IPS DF 19.7 (cell line): ENCODE measurements at places on chromosomes 11 and 22.

- no peak for DNase-seq
These were observed 111.6 kb downstream of the SIK3 start for GRCh38 chr11:116986521-116987105.

DNA sequence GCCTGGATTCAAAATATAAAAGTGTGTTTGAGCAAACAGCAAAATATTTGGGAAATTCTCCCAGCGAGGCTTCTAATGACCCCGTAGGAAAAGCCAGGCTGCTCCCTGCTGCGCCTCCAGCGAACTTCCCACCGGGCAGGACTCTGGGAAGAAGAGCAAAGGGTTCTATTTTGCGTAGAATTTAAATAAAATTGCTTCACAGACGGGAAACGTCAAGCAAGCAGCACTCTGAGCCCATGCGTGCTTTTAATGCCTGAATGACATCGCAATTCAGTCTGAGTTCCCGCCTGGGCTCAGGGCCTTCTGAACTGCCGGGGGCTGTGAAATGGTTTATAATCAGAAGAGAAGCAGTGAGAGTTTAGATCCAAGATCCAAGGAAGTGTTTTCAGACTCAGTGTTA lies 775.1 kb downstream of the BRD1 start:
- DNase-seq: no peak

DNA sequence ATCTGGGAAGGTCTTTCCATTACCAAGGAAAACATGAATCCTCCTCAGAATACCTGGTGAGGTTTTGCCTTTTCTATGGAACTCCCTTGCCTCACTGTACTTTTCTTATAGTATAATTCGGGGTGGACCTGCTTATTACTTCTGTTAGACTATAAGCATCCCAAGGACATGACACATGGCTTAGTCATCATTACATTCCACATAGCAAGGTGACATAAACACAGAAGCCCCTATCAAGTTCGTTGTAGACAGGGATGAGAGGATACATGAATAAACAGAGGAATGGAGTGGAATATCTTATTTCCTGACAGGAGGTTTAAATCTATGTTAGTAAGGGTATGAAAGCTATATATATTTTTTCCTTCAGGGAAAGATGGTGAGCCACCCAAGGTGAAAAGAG lies 532.2 kb upstream of the CCDC90B start:
- no peak for DNase-seq

- no peak for DNase-seq
These were observed 8.9 kb downstream of the RELT start for GRCh38 chr11:73384872-73385689.

- DNase-seq: no peak
These were observed 7.1 kb downstream of the PNPLA5 start for GRCh38 chr22:43884600-43885318.

DNA sequence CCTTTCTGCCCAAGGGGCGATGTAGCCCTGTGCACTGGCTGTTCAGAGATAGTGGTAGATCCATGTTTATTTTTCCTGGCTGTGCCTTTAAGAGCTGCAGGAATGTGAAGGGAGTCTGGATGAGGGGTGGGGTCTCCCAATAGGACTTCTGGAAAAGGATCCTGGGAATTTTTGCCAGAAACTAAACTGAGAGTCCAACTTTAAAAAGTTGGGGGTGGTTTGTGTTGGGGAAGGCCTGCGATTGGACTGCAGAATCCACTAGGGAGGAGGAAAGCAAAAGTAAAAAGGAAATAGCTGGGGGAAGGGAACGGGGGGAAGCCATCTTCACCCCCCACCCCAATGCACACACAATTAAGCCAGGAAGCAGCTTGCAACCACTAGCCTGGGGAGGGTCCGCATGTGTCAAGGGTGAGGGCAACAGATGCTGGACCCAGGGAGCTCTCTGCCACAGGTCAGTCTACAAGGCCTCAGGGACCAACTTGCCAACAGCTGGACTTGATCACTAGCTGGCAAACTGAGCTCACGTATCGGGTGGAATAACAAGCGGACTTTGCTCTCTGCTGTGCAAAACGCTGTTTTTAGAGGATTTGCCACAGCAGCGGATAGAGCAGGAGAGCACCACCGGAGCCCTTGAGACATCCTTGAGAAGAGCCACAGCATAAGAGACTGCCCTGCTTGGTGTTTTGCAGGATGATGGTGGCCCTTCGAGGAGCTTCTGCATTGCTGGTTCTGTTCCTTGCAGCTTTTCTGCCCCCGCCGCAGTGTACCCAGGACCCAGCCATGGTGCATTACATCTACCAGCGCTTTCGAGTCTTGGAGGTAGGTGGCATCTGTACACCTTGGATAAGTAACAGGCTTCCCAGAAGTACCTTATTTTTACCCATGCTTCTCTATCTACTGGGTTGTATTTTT lies at the start of gene OLFML1:
Gene OLFML1, plus strand, starts transcription at position 321 of the 912 bp plus-strand sequence. Its CDS starts 370 bp downstream, at position 691.
- no peak for DNase-seq

- no peak for DNase-seq
These were observed 5.2 kb downstream of the POLD4 start for GRCh38 chr11:67347964-67348749.

- no peak for DNase-seq
These were observed 91.1 kb upstream of the LMO1 start for GRCh38 chr11:8354622-8355415.

DNA sequence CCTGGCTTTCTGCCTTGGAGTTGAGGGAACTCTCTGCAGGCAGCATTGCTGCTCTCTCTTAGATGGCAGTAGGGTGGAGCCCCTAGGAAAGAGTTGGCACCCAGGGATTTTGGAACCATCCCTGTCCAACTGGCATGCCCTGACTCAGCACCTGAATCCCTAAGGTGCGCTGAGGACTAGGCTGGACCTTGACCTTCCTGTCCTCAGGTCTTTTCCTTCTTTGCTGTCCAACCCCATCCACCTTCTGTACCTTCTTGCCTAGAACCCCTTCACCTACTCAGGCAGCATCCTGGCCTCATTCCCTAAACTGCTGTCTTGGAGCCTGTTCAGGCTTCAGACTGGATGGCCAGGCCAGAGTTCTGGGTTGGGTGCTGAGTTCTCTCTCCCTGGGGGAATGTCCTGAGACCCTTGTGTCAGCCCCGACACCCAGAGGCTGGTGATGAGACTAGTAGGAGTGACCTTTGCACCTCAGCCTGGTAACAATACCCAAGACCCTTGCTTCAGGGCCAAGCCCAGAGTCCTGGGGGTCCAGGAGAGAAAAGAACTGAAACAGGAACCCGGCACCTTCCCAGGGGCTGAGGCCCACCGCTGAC lies 2.5 kb upstream of the POLD4 start:
- DNase-seq: no peak

- no peak for DNase-seq
These were observed 14.3 kb downstream of the RASSF10 start for GRCh38 chr11:13023423-13023822.

DNA sequence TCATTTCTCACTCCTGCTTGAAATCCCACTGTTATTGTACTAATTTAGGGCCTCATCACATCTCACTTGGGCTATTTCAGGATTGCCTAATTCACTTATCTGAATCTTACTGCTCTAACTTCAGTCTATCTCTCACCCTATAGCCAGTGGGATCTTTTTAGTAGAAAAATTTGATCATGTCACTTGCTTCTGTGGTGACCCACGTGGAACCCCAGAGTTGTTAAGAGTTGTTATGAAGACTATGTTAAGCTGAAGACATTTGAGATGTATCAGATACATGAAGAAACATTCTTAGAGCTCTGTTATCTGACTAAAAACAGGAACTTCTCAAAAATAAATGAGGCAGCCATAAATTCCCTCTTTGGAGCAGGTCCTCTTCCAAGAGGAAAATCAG lies 1375.6 kb upstream of the TENM4 start:
- DNase-seq: no peak

DNA sequence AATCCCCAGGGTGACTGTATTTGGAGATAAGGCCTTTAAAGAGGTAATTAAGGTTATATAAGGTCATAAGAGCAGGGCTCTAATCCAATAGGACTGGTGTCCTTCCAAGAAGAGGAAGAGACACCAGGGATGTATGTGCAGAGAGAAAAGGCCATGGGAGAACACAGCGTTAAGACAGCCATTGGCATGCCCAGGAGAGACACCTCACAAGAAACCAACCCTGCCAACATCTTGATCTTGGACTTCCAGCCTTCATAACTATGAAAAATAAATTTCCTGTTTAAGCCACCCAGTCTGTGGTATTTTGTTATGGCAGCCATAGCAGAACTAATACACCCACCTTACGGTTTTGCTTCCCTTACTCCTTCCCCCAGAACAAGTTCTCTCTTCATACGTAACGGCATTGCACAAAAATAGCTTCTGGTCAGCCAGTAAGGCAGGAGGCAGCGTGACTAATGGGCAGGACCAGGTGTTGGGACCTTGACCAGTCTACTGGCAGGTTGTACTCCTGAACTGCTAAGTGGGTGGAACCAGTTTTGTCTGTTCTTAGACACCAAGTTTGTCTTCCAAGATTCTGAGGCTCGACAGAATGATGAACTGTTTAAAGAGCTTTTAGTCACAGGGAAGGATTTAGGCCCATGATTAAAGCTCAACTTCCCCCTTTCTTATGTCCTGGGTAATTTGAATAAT lies 31.9 kb upstream of the UPB1 start:
- no peak for DNase-seq

DNA sequence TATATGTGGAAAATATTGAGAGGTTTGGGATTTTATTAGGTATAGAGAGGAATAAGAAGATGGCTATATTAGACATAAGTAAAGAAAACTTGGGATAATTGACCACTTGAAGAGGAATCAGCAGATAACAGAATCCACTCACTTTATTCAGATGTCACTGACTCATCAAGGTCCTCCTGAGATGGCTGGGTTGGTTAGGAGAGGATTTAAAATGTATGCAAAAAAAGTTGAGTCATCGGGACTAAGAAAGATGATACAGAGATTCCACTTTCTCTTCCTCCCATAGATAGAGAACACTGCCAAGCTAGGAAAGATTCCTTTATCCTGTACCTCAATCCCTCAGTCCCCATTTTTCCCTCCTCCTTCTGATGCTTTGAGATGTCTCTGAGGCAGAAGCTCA lies at the start of gene OR6A2:
Gene OR6A2, minus strand, starts transcription at position 288 of the 400 bp plus-strand sequence. CDS start 3,981 bp downstream, outside the sequence.
- DNase-seq: no peak

DNA sequence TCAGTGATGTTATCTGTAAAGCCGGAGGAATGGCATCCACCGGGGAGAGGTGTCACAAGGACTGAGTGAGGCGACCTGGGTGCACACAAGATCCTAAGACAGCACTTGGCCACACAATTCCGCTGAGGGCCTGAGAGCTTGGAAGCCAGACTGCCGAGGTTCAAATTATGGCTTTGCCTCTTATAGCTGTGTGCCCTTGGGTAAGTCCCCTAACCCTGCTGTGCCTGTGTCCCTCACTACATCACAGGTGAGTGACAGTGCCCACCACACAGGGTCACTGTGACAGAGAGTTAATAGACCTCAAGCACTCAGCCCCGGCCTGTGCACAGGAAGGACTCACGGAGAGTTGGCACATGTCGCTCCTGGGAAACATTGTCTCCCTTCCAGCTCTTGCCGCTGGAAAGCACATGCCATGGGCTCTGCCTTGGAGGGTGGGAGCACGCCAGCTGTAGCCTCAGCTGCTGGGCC lies 592 bp downstream of the RHOD start:
- DNase-seq: no peak
